ENCODE measurements at places on chromosomes 5 and 9.

GRCh38 chr9:136147890-136148714 is 29.4 kb upstream of the TMEM250 start:
- H3K36me3 ChIP-seq = no peaks in the 10 kb centered on the region
- DNase-seq = no peak
- H3K4me3 ChIP-seq = no peak overlapping the region

DNA sequence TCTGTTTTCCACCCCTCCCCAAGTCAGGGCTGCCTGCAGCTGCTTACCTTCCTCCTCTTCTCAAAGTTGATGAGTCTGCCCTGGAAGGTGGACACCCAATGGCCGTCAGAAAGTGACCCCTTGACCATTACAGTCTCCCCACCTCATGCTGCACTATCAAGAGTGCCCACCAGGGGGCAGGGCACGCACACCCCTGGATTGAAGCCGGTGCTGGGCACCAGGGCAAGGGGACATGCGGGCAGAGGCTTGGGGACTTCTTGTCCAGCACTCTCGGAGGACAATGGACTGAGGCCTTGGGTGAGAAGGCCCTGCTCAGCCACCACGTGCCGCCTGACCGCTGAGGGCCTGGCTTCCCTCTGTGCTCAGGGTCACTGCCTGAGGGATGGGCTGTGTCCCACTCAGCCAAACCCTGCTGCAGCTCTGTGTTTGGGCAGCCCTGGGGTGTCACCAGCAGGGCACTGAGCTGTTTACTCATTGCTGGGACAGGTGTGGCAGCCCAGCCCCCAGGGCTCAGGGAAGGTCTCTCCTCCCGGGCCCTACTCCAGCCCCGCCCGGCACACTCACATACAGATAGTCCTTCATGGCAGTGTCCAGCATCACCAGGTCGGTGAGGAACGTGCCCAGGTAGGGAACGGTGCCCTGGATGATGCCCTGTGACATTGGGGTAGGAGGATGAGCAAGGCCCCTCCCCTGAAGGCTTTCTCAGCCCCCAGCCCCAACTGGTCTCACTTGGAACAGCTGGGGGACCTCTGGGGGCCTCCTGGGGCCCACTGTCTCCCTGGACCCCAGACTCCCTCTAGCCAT is 17.7 kb downstream of the RALGDS start:
- H3K4me1 ChIP-seq = no peaks in the 10 kb centered on the region
- DNase-seq = peak; percentile 76
- no peak overlapping the region for H3K4me3 ChIP-seq
- no peaks in the 10 kb centered on the region for H3K27me3 ChIP-seq
- peak overlapping the region; percentile 32 for H3K27ac ChIP-seq
- H3K36me3 ChIP-seq = peaks cover 3% of the 10 kb centered on the region

GRCh38 chr5:178113141-178113787 is at the start of gene N4BP3:
Gene N4BP3, plus strand, starts transcription at chr5:178113532. Its CDS starts 6,052 bp downstream, at chr5:178119584.
- no peaks in the 10 kb centered on the region for H3K36me3 ChIP-seq
- peak within 1 kb of the TSS; percentile 74 for H3K4me3 ChIP-seq
- DNase-seq = peak; percentile 91
- H3K27me3 ChIP-seq = no peaks in the 10 kb centered on the region
- peak within 1 kb of the TSS; percentile 16 for H3K27ac ChIP-seq

GRCh38 chr5:14513266-14513665 is 68.3 kb upstream of the OTULINL start:
- H3K27ac ChIP-seq = no peak overlapping the region
- no peak overlapping the region for H3K4me3 ChIP-seq

DNA sequence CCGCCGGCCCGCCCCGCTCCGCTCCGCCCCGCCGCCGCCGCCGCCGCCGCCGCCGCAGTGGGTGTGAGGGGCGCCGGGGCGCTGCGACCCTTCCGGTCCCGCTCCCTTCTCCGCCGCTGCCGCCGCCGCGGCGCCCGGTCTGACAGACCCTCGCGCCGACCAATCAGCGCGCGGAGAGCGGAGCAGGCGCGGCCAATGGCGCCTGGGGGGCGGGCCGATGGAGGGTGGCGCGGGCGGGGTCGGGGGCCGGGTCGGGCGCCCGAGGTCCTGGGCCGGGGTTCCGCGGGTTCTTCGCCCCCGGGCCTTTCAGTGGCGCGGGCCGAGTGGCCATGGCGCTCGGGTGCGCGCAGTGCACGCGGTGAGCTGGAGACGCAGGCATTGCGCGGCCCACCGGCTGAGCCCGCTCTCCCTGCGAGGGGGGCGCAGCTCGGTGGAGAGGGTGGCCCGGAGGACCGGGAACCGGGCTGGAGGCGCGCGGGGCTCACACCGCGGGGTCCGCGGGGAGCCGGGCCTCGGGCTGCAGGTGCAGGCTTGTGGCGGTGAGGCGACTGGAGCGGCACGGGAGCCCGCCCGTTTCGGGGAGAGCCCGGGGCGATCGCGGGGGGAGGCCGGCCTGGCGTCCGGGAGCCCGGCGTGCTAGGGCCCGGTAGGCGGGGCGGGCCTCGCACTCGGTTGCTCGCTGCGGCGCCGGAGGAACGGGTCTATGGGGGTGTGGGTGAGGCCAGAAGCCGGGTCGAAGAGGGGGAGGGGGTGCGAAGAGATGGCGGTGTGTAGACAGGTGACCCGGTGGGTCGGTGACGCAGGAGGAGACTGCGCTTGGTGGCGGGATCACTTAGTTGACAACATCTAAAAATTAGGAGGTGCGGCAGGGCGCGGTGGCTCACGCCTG is at the start of gene MAPK9:
MAPK9 (minus strand) TSS at position 141 of the 889 bp plus-strand sequence. CDS start 11,522 bp downstream, outside the sequence.
- H3K27ac ChIP-seq = peak within 1 kb of the TSS; percentile 91
- no peaks in the 10 kb centered on the region for H3K36me3 ChIP-seq
- no peaks in the 10 kb centered on the region for H3K27me3 ChIP-seq

- peaks cover 18% of the 10 kb centered on the region for H3K4me1 ChIP-seq
- peak overlapping the region; percentile 28 for H3K27ac ChIP-seq
- DNase-seq = no peak
- no peaks in the 10 kb centered on the region for H3K27me3 ChIP-seq
- peaks cover 2% of the 10 kb centered on the region for H3K36me3 ChIP-seq
Observed at GRCh38 chr5:55440188-55440646, 94.5 kb downstream of the PLPP1 start.

DNA sequence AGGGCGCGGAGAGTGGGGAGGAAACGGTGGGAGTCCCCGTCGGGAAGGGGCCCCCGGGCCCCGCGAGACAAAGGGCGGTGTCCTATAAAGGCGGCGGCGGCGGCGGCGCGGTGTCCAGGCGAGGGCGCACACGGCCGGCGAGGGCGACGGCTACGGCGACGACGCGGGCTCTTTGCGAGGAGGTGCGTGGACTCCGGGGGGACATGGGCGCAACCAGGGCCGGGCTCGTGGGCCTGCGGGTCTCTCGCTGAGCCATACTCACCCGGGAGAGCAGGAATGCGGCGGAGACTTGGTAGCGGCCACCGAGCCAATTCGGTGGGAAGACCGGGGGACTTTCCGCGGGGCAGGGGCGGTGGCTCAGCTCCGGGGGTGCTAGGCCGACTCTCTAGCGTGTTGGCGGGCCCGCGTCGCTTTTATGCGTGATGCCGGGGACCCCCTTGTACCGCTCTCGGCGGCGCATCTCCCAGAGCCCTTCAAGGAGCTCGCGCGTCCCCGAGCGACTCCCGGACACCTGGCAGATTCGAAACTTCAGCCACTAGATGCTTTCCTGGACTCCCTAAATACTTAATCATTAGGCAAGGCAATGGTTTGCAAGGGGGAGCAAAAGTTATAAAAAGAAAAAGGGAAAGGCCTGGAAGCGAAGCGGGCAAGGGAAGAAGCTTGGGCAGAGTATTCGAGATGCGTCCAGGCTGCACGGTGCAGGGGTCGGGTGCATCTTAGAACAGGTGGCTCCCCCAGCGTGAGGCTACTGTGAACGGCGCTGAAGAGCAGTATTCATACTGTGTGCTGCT is 5.9 kb upstream of the TAL2 start:
- H3K27me3 ChIP-seq = no peaks in the 10 kb centered on the region
- H3K27ac ChIP-seq = peak overlapping the region; percentile 34
- peak; percentile 50 for DNase-seq
- peak overlapping the region; percentile 94 for H3K4me3 ChIP-seq
- no peaks in the 10 kb centered on the region for H3K36me3 ChIP-seq
- no peaks in the 10 kb centered on the region for H3K4me1 ChIP-seq

DNA sequence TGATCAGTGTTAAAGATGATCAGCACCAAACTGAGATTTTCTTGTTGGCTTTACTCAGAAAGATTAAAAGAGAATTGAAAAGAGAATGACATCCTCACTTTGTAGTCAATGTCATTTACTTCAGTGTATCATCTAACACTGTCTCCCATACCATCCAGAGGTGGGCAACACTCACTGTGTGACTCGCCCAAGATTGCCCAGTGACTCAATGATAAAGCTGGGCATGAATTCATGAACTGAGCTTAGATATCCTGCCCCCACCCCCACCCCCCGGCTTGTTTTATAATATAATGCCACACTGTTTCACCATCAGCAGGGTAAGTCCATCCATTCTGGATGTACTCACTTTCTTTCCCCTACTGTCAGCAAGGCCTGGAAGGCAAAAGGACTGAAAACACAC is 242.2 kb downstream of the FAM114A2 start:
- H3K4me3 ChIP-seq = no peak overlapping the region
- H3K27me3 ChIP-seq = no peaks in the 10 kb centered on the region
- H3K4me1 ChIP-seq = no peaks in the 10 kb centered on the region
- DNase-seq = no peak
- no peak overlapping the region for H3K27ac ChIP-seq

DNA sequence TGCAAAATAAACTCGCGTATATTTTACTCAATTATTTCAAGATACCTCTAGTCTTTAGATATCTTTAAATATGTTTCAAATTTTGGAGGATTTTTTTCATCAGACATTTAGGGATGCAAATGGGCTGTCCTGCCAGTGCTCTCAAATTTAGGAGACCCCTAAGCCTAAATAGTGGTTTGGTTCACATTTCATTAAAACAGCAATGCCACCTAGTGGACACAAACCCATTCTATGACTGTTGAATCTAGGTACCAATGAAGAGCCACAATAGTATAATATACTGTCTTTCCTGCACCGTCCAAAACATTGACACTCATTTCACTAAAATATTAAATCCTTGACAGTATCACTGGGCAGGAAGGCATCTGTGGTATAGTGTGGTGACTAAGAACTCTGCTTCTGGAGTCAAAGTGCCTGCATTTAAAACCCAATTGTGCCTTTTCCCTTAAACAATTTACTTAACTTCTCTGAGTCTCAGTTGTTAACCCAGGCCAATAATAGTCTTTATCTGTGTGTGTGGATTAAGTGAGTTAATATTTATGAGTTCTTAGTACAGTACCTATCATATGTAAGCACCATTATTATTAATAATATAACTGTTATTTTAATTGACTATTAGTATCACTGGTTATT is 148.0 kb downstream of the RORB start:
- no peaks in the 10 kb centered on the region for H3K36me3 ChIP-seq
- H3K4me1 ChIP-seq = no peaks in the 10 kb centered on the region
- no peaks in the 10 kb centered on the region for H3K27me3 ChIP-seq
- H3K4me3 ChIP-seq = no peak overlapping the region

GRCh38 chr5:15074651-15075050 is 203.1 kb upstream of the ANKH start:
- no peak overlapping the region for H3K4me3 ChIP-seq
- H3K27ac ChIP-seq = no peak overlapping the region
- DNase-seq = no peak
- no peaks in the 10 kb centered on the region for H3K36me3 ChIP-seq
- no peaks in the 10 kb centered on the region for H3K4me1 ChIP-seq

DNA sequence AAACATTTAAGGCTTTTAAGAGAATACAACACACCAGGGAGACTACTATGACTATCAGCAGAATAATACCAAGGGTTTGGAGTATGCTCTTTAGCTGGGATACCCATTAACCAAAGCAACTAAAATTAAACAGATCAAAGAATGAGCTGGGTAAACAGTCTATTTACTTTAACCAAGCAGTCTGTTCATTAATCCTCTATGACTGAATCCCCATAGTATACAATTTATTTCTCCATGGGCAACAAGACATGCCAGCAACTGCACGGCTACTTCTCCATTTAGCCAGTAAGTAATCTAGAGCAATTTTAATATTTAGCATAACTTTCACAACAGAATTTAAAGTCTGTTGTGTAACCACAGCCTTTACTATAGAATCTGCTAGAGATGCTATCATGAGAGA is 77.6 kb downstream of the CDO1 start:
- H3K4me1 ChIP-seq = 0 out of 2 replicates have a peak, but pooled peaks cover 6% of the 10 kb centered on the region
- H3K36me3 ChIP-seq = no peaks in the 10 kb centered on the region
- DNase-seq = no peak
- H3K4me3 ChIP-seq = no peak overlapping the region

- H3K4me3 ChIP-seq = no peak overlapping the region
- H3K27me3 ChIP-seq = no peaks in the 10 kb centered on the region
- no peak overlapping the region for H3K27ac ChIP-seq
- no peak for DNase-seq
Observed at GRCh38 chr5:62778316-62779009, 199.8 kb downstream of the LRRC70 start.

DNA sequence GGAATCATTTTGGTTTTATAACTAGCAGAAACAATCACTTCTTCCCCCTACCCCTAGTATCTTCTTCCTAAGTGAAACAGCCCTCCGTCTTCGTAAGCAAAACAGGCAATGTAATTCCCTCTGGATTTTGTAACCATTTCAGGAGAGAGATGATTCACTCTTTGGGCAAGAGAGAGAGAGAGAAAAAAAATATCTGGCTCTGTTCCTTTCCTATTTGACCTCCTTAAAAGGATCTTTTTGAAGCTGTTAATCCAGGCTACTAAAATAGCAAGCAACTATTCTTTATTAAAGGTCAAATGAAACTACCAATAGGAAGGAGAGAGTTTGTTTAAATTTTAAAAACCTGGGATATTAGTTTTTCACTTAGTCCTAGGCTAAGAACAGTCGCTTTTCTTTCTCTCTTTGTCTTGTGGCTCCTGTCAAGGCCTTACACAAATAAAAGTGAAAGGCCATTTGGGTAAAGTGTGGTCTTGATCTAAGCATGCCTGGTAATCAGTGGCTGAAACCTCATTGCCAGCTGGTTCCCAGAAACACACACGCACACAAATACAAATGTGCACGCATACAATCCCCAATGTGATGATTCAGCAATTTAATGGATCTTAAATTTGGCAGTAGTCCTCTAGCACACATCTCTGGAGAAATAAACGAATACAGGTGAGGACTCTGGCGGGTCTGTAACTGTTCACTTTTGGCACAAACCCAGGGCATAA is 70.2 kb downstream of the PRUNE2 start:
- no peaks in the 10 kb centered on the region for H3K36me3 ChIP-seq
- H3K27ac ChIP-seq = no peak overlapping the region
- H3K27me3 ChIP-seq = no peaks in the 10 kb centered on the region
- DNase-seq = no peak
- H3K4me3 ChIP-seq = no peak overlapping the region
